ENCODE measurements at places on chromosomes 2 and 18.

DNA sequence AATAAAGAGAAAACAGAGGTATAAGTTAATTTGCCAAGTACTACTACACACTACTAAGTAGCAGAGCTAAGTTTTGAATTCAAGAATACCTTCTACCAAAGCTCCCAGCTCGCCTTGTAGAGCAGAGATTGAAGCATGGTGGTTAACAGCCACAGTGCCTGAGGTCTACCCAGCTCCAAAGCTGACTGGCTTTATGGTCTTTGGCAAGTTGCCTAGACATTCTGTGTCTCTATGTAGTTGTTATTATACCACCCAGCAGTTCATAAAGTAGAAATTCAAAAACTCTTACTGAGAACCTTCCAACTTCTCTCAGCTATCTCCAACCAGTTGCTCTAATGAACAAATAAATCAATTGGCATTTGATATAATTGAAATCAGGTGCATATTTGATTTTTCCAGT is 87.8 kb downstream of the PDE11A start:
- DNase-seq, result peak; percentile 10

GRCh38 chr2:181772777-181773176 is 92.5 kb upstream of the NEUROD1 start:
- DNase-seq, result no peak

GRCh38 chr2:54287532-54287931 is 31.5 kb upstream of the TSPYL6 start:
- DNase-seq, result no peak

DNA sequence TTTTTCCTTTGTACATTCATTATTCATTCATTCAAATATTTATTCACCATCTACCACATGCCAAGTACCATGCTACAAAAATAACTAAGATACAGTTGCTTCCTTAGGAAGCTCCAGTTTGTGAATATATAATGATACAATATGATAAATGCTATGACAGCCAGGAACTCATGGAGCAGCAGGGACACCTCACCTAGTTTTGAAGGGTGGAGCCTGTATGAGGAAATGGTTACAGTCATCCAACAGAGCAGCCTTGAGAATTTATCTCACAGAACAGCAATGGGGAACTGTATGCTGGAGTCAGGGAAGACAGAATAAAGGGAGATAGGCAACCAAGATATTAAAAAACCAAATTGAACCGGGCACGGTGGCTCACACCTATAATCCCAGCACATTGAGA is 124.0 kb downstream of the OSBPL1A start:
- DNase-seq, result peak; percentile 7

- peak; percentile 5 for DNase-seq
Measured at GRCh38 chr2:143852759-143853158, 667.2 kb downstream of the ZEB2 start.

GRCh38 chr18:62939926-62940325 is 224.6 kb downstream of the PHLPP1 start:
- DNase-seq, result no peak

GRCh38 chr18:30971338-30971956 is 71.1 kb downstream of the DSC3 start:
- DNase-seq, result peak; percentile 72

DNA sequence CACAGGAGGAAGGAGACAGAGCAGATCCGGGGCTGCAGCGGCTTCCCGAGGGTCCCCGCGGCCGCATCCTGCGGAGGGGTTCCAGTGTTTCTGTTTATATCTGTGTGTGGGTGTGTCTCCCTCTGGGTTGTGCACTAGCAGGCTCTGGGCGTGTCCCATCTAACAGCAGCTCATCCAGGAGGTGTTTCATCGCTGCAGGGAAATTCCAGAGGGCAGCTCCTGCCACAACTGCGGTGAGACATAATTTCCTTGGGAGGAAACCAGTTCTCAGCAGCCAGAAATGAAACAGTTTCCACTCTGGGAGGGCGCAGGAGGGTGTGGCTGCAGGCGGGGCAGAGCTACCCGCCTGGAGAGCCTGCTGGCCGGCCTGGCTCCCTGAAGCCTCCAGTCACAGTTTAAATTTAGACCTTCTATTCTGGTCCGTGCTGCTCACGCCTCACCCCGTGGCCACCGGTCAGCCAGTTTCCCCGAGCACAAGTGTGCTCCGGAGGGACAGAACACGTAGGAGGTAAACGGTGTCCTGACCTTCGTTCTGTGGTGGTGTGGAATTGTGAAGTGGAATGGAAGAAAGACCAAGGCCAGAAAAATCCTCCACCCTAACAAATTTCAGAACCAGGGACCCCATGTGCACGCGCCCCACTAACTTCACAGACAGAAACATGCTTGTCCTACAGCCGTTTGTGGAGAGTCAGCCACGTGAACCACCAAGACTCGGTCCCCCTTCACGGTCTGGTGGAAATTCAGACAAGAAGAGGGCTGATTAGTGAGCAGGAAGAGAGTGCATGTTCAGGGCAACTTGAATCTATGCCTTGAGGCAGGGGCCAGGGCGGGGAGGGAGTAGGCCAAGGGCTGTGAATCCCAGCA is 50.2 kb downstream of the TEX44 start:
- DNase-seq, result peak; percentile 80

- DNase-seq, result no peak
Measured at GRCh38 chr18:8324343-8325065, 284.7 kb upstream of the RAB12 start.

DNA sequence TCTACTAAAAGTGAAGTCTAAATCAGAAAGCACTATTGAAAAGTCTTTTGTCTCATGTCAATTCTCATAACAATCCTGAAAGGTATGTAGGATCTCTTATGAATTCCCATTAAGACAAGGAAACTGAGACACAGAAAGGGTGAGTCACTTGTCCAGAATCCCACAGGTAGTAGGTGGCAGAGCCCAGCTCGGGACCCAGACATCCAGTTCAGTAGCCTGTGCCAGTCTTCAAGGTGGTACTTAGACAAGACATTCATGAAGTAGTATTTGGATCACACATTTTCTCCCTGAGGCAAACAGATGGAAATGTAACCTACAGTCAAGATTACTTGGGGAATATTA is 14.8 kb upstream of the PARD3B start:
- DNase-seq, result no peak

- peak; percentile 56 for DNase-seq
Measured at GRCh38 chr2:46438794-46439193, 40.6 kb upstream of the TMEM247 start.

DNA sequence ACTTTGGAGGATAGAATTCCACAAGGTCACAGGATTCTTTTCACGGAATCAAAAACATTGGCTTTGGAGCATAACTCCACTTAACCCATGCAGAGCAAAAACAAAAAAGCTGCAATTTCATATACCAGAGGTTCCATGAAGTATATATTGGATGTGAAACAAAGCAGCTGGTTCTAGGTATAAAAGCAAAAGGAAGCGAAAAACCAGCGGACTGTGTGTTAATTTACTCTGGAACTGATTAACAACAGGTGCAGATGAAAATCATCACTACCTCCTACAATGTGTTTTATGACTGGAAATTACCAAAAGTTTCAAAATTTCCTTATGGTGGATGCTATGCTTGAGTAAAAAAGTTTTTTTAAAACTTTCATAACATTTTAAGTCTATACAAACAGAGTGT is 54.4 kb upstream of the LINC00305 start:
- DNase-seq, result no peak

DNA sequence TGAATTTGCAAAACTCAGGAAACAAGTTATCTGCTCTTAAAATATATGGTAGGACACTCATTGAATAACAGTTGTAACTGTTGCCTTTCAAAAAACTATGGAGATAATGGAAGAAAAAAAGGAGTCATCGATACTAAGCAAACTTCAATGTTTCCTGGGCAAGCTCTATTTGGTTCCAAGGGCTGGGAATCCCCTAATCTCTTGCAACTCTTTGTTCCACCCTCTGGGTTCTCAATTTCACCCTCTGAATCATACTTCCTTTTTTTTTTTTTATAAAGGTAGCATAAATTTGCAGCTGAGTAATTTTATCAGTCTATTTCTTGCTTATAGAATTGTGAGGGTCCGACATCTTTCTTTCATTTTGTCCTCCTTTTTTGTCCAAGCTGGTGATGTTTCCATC is 36.7 kb downstream of the SLC9A4 start:
- no peak for DNase-seq

DNA sequence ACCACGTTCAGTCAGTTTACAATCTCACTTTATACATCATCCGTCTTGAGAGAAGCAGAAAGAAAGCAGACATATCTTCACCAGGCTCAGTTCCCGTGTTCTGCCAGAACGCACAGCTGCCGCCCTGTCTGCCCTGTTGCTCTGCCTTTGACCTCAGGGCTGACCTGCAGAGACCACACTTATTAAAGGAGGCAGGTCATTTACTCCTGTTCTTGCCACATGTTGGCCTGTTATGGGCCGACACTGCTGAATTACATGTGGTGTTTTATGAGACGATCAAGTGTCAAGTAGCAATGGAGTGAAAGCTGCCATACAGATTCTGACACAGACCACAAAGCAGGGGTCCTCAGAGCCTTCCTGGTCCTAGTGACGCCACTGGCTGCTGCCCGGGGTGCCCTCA is 232.2 kb downstream of the TTC32 start:
- DNase-seq, result no peak

DNA sequence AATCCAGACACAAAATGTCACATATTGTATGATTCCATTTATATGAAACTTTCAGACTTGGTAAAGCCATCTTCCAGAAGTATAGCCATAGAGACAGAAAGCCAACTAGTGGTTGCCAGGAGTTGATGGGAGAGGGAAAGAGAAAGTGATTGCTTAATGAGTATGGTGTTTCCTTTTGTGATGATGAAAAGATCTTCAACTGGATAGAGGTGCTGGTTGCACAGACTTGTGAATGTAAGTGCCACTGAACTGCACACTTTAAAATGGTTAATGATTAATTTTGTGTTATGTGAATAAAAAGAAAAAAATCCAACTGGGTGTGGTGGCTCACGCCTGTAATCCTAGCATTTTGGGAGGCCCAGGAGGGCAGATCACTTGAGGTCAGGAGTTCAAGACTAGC is 135.3 kb upstream of the SLC1A4 start:
- no peak for DNase-seq

GRCh38 chr2:46973673-46974072 is 58.1 kb upstream of the MCFD2 start:
- no peak for DNase-seq

DNA sequence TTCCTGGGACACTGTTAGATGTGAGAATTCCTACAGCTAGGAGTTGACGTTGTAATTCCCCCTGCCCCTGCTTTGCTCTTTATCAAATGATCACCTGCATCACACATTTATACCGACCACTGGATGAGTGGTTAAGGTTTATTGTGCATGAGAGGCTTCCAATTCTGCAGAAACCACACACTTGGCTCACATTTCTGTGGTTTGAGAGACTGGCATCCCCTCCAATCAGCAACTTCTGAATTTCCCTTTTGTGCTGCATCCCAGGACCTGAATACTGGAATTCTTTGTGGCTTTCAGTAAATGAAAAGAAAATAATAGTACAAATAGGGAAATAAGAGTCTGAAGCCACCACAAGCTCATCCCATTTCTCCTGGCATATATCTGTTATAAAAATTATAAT is 628.7 kb upstream of the PIK3C3 start:
- DNase-seq, result no peak

DNA sequence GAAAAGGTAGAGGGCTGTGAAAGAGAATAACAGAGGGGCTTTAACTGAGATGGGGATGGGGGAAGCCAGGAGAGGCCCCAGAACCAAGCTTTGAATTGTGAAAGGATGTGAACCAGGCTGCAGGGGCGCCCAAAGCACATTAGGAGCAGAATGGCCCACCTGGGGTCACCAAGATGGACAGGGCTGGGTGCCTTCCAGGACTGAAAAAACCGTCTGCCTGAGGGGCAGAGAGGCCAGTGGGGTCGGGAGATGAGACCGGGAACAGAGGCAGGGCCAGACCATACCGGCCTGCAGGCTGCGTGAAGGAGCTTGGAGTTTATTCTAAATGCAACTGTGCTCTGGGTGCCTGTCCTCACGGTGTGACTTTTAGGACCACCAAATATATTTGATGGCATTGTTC is 29.1 kb upstream of the FAM136A start:
- no peak for DNase-seq

DNA sequence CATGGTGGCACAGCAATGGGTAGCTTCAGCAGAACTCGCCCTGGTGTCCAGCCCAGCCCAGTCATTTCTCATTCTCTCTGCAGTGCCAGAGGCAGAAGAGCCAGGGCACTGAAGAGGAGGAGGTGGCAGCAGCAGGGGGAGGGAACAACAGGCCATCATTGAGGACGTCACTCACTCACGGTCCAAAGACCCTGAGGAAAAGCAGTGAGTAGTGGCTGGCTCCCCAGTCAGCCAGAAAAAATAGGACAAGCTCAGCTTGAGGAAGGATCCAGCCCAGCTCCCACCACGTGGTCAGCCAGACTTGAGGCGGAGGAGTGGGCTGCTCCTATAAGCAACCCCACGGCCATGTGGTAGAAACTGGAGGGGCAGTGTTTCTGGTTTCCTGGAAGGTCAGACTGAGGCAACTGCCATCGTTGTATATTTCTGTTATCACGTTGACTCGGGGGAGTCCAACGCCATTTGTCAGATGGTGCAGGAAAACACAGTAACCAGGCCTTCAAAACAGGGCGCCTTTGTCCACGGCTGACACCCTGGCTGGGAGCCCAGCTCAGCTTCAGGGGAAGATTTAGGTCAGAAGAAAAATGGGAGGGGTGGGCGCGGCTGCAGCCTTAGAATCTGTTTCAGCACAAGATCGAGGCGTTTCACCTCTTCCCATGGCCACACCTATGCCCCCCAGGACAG is 19.0 kb upstream of the TMEM247 start:
- no peak for DNase-seq

- DNase-seq, result no peak
Measured at GRCh38 chr2:176997074-176997791, 215.4 kb upstream of the HNRNPA3 start.

DNA sequence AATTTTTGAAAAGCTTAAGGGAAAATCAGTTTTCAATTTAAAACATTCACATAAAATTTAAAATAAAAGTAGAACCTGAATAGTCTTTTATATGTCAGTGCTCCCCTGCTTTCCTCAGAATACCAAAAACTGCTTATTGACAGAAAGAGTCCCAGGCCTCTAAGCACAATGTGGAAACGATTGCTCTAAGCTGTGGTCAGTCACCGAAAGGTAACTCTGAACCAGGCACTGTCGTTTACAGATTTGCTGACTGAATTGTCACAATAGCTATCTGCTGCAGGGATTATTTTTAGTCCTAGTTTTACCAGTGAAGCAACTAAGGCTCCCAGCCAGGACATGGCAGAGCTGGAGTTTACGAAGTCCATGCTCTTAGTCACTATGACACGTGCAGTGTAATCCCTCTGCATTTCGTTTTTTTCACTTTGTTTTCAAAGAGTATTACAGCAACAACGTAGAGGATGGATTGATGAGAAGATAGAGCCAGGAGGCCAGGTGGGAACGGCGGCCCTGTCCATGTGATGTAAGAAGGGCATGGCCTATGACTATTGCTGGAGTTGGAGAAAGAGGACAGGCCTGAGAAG is 28.1 kb upstream of the TMEM247 start:
- DNase-seq, result no peak

- no peak for DNase-seq
Measured at GRCh38 chr18:21327101-21327500, 85.1 kb downstream of the GREB1L start.

- DNase-seq, result peak; percentile 89
Measured at GRCh38 chr2:10668402-10669012, 21.3 kb downstream of the NOL10 start.

- DNase-seq, result no peak
Measured at GRCh38 chr2:96914332-96914731, 44.5 kb upstream of the SEMA4C start.

- DNase-seq, result no peak
Measured at GRCh38 chr18:69401972-69402532, 1.4 kb downstream of the DOK6 start.

GRCh38 chr2:63600881-63601460 is 12.2 kb downstream of the MDH1 start:
- DNase-seq, result no peak

GRCh38 chr18:50099725-50100407 is 95.1 kb downstream of the MYO5B start:
- no peak for DNase-seq

Data from hematopoietic multipotent progenitor cell treated with erythropoietin and hydrocortisone succinate and interleukin-3 and kit ligand, for 6 days (in vitro differentiated cells).